ENCODE measurements at places on chromosomes 13 and 19.

DNA sequence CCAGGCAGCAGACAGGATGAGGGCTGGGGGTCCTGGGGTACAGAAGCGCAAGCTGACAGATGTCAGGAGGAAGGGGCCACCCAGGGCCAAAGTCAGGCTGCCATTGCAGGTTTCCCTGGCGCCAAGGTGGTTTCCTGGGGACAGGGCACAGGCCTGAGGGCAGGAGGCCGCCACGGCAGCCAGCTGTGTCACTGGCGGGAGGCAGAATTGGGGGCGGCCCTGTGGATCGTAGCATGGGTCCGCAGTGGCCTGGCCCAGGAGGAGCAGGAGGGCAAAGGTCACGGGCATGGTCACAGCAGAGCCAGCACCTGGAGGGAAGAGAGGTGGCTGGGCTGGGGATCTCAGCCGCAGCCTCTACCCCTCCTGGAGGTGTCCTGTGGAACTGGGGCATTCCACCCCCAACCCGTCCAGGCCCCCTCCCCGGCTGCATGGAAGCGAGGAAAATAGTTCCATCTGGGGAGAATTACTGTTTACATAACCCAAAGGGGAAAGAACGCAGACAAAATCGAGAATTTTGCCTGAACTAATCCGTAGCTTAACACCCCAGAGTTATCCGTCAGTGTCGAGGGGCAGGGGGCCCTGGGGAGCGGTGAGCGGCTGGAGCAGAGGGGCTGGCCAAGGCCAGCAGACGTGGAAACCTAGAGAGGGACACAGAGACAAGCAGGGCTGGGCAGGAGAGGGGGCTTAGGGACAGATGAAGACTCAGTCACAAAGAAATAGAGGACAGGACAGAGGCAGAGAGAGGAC, 1.9 kb downstream of the NTN5 start:
- no peak for DNase-seq

DNA sequence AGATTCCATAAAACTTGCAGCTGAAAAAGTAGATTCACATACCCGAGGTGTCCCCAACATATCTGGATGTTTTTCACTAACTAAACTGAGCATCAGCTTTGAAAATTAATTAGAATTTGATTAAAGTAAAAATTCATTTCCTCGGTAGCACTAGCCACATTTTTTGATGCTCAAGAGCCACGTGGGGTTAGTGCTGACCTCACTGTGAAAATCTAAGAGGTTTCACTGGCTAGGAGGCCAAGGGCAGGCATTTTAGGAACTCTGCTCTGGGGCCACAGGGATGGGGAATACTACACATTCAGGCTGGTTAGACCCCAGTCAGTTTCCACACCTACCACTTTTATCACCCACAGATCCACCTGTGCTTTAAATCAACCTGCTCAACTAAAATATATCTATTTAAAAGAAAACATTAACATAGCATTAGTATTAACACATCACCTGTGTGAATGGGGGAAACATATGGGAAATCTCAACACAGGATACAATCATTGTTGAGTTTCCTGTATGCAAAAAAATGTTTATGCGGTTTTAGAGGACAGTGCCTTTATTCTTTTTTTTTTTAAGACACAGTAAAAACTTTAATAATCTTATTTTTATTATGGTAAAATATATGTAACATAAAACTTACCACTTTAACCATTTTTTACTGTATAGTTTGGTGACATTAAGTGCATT, 45.5 kb downstream of the BRD4 start:
- no peak for DNase-seq

DNA sequence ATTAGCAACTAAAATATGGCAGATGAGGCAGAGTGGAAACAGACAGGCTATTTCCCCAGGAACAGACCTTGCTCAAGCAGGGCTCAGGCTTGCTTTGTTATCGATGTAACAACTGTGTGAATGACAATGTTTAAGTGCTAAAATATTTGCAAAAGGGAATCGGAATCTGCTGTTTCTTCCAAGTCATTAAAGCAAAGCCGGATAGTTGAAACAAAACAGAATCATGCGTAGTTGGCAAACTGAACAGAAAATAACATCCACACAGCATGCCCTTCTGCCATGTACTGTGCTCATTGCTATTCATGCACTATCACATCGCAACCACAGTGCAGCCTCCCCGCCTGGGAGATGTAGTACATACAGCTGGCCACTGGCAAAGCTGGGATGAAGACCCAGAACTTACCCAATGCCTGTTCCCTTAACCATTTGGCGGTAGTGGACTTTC, 799.1 kb downstream of the DIAPH3 start:
- no peak for DNase-seq

DNA sequence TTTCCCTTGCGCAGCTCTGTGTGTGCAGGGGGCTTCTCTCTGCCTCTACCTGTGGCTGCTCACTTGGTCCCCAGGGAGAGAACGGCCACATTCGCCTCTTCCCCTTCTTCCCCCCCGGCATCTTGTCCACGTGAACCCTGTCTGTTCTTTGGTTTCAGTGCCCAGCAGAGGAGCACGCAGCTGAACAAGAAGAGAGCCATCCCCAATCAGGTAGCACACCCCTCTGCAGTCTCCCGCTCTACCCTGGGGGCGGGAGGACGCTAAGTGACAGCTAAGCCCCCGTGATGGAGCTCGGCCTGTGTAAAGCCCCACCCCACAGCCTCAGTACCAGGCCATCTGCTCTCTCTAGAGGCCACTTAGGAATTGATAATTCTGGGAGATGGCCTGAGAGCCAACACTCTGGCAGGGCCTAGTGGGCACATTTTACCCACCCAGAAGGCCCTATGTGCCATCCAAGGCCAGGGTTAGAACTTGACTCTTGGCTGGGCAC, 30.2 kb downstream of the TMED1 start:
- DNase-seq: no peak

GRCh38 chr13:59363313-59363712, 800.4 kb downstream of the DIAPH3 start:
- DNase-seq: no peak

DNA sequence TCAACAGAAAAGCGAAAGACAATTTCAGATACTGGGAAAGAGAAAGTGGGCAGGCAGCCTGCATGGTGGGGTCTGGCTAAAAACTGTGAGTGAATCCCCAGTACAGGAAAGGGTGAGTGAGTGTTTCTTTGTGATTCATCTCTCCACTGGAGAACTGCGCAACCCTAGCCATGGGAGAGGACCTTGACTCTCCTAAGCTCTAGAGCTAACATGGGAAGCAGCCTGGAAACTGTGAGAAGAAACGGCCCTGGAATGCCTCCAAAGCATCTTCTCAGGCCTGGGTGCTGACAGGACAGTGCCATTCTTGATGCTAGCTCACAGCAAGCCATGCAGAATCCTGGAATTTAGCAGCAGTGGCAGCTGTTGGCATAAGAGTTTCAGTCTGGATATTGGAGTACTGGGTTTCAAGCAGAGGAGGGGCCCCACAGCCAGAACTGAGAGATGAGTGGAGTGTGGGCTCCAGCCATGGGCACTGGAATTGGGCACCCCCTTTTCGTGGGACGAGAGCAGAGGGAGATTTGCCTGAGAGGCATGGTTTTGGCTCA, 18.7 kb upstream of the SLAIN1 start:
- DNase-seq: no peak

- no peak for DNase-seq
These were observed 21.7 kb downstream of the UBE2L5 start for GRCh38 chr13:30443957-30444404.

DNA sequence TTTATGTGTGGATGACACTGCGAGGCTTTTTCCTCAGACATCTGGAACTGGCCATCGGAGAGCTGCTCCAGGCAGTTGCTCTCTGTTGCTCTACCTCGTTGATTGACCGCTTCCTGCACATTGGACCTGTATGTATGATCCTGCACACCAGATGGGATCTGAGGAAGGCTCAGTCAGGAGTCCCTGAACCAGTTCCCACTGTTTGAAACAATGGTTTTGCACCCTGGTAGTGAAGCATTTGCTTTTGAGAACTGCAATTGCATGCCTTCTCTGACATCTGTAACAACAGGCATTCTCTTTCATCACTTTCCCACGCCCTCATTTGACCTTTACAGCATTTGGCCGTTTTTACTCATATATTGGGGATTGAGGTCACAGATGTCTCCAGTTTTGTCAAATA, 61.1 kb upstream of the NPAS1 start:
- no peak for DNase-seq

DNA sequence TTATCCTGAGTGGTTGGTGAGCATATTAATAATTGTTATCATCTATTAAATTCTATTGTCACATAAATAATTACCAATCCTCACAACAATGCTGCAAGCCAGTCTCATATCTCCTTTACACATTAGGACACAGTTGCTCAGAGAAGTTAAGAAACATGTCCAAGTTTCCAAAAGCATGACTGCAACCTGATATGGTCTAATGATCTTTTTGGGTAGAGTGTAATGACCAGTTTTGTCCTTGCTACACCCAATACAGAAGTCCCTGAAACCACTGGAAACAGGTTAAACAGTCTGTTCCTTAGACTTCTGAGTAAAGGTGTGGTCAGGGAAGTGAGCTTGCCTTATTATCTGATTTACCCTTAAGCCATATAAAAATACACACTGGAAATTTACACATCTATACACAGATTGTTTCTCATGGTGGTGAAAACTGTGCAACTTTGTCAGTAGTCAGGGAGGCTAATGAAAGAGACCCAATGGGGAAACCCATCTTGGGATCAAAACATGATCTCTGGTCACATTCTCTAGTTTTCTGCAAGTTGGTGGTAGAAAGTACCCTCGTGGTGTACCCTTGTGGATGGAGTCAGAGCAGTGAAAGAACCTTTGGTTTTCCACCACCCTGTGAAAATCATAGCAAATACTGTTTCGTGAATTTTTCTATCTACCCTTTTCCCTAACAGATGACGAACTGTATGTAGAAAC, 146.0 kb upstream of the KLF12 start:
- DNase-seq: no peak

- DNase-seq: peak; percentile 64
These were observed 605 bp downstream of the CAPNS1 start for GRCh38 chr19:36140304-36141038.

DNA sequence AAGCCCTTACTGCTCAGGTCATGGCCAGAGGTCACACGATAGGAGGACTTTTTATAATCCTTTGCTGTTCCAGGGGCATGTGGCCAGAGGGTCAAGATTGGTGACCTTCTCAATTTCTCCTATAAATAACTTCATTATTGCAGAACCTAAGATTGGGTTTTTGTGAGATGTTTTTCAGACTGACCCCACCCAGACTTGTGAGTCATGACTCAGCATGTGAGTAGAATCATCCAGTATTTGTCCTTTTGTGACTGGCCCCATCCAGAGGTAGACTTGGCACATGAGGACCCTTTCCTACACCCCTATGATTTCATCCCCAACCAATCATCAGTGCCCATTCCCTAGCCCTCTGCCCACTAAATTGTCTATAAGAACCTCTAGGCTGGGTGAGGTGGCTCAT, 84.5 kb upstream of the ABCC4 start:
- DNase-seq: peak; percentile 45

DNA sequence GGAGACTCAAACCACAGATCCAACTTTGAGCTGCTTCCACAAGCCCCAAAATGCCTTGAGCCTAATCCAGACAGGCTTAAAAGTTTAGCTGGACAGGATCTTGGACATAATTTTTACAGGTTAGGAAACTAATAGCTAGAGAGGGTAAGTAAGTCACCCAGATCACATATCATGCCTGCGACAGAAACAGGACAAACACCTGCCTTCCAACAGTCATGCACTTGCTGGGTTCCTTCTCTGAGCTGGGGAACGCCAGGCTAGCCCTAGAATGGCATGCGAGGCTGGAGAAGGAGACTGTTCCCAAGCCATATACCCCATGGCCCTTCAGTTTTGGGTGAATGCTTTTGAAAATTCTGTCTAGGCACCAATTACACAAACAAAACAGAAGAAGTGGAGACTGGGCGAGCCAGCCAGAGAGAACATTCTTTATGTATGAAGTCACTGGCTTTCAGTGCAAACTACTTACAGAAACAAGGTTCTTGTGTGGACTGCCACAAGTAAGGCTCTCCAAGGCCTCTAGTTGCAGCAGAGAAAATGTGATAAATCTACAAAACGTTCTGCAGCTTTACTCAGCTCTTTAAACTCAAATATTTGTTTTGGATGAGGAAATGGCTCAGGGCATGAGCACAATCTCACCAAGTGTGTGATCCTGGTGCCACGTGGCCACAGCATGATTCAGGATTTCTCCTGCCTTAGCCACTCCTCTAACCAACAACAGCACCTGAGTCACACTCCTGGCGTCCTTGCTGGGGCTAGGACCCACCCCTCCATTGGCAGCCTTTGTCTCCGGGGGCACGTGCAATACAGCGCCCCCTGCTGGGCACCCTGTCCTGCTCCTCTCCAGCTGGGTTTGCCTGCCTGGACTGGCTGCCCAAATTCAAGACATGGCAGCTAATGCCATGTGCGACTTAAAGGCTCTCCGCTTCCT, 73.4 kb upstream of the UBL3 start:
- peak; percentile 49 for DNase-seq

DNA sequence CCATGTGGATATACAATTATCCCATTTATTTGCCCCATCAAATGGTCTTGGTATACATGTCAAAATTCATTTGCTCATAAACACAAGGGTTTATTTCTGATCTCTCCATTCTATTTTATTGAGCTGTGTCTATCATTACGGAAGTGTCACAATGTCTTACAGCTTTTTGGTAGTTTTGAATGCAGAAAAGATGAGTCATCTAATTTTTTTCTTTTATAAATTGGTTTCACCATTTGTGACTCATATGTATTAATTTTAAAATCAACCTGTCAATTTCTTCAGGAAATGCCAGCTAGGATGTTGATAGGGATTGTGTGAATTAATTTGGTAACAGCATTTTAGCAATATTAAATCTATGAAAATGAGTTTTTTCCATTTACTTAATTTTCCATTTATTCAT, 2549.4 kb downstream of the PCDH9 start:
- DNase-seq: no peak

- DNase-seq: no peak
These were observed 76.1 kb downstream of the KDM4B start for GRCh38 chr19:5045029-5045428.

GRCh38 chr13:95245071-95245470, 56.2 kb downstream of the ABCC4 start:
- no peak for DNase-seq

- DNase-seq: no peak
These were observed 77.4 kb upstream of the RAP2A start for GRCh38 chr13:97356592-97356991.

DNA sequence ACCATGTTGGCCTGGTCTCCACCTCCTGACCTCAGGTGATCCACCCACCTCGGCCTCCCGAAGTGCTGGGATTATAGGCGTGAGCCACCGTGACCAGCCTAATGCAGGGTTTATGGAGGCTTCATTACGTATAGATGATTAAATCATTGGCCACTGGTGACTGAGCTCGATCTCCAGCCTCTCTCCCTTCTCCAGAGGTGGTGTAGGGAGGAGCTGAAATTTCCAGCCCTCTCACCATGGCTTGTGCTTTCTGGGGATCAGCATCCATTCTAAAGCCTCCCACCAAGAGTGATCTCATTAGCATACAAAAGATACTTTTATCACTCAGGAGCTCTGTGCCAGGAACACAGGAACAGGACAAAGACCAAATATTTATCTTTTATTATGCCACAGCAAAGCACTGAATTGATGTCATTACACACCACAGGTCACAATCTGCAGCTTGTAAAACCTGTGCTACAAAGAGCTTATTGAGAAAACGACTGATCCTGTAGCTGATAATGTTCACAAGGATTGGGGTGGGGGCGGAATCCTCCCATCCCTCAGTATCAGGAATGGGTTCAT, 32.4 kb downstream of the RHPN2 start:
- DNase-seq: no peak
